ENCODE measurements at places on chromosomes 2 and 18.

- DNase-seq, result no peak
These were observed 285.1 kb downstream of the SLC4A3 start for GRCh38 chr2:219912491-219912921.

- DNase-seq, result no peak
These were observed 4.3 kb upstream of the MROH2A start for GRCh38 chr2:233773854-233774253.

DNA sequence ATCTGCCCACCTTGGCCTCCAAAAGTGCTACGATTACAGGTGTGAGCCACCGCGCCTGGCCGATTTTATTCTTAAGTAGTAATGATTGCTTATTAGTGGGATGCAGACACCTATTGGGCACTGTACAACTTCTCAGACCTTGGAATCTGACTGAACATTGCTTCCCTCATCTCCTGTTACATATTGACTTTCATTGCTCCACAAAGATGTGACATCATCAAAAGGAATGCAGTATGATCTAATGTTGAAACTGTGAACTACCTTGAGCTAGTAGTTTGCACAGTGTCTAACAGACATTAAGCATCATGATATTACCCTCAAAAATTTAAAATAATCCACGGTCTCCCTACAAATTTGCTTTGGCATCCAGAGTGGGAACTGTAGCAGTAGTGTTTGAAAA, 109.8 kb upstream of the SIX2 start:
- no peak for DNase-seq

DNA sequence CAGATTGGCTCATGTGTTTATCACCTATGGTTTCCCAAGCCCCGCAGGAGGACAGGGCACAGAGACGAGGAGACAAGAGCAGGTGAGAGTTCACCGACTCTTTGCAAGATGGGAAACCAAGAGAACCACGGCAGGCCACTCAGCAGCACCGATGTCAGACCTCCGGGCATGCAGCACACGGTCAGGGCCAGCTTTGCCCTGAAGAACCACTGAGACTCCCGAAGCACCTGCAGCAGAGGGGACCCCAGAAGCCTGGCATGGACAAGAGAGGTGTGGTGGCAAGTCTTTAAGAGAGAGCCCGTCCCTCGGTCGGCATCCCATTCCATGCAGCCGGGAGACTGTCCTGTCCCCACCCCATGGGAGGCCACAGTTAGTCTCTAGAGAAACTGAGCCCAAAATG, 36.6 kb upstream of the TAF1B start:
- no peak for DNase-seq

GRCh38 chr2:26088038-26088643, 54.3 kb downstream of the RAB10 start:
- no peak for DNase-seq

GRCh38 chr2:108925286-108925685, 63.7 kb downstream of the EDAR start:
- DNase-seq, result no peak

DNA sequence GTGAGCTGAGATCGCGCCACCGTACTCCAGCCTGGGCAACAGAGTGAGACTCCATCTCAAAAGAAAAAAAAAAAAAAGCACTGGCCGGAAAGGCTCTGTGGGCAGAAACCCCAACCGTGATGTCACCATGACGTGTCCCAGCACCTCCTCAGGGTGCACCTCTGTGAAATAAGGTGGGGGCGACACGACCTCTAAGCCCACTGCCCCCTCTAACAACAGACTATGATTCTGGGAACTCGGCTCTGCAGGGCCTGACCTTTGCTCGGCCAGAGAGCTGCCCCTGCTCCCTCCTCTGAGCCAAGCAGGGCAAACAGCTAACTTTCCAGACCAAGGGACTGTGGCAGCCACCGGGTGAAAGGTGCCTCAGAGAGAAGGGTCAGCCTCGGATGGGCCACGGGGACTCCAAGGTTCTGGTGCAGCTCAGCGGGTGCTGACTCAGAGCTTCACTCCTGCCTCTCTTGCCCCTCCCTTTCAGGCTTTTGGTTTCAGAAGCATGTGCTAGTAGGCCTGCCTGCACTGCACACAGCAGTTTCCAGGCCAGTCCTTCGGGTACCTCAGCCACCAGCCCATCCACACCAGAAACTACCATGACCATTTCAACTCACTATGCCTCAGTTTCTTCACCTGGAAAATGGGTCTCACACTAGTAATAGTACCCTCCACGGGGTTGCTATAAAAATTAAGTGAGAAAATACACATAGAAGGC, 8.0 kb downstream of the TMBIM1 start:
- no peak for DNase-seq

DNA sequence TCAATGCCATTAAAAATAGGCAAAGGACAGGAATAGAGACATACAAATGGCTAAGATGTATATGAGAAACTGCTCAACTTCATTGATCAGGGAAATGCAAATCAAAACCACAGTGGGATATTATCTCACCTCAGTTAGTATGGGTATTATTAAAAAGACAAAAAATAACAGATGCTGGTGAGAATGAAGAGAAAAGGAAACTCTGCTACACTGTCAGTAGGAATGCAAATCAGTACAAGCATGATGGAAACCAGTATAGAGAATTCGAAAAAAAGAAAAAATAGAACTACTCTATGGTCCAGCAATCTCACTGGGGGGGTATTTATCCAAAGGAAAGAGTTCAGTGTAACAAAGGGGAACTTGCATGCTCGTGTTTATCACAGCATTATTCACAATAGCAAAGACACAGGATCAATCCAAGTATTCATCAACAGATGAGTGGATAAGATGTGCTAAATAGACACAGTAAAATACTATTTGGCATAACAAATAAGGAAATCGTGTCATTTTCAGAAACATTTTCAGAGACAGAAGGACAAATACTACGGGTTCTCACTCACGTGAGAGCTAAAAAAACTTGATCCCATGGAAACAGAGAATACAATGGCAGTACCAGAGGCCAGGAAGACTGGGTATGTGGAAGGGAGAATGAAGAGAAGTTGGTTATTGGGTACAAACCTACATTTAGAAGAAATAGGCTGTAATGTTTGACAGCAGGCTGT, 60.6 kb downstream of the CCDC74A start:
- no peak for DNase-seq

- no peak for DNase-seq
These were observed 197.4 kb upstream of the SRD5A2 start for GRCh38 chr2:31778153-31778552.

- no peak for DNase-seq
These were observed 113.9 kb downstream of the MYO1B start for GRCh38 chr2:191359133-191359532.

DNA sequence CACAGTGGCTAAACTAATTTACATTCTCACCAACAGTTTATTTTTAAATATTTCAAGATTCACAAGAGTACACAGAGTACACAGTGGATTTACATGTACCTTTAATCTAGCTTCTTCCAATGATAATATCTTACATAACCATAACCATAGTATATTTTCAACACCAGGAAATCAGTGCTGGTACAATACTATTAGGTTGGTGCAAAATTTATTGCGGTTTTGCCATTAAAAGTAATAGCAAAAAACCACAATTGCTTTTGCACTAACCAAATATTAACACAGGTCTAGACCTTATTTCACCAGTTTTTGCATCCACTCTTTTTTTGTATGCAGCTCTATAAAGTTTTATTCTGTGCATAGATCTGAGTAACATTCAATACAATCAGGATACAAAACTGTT, 163.0 kb downstream of the SCG2 start:
- DNase-seq, result no peak

GRCh38 chr2:127424598-127425520, 6.6 kb downstream of the PROC start:
- DNase-seq, result no peak

GRCh38 chr2:112666761-112667122, 21.0 kb downstream of the SLC20A1 start:
- DNase-seq, result no peak

DNA sequence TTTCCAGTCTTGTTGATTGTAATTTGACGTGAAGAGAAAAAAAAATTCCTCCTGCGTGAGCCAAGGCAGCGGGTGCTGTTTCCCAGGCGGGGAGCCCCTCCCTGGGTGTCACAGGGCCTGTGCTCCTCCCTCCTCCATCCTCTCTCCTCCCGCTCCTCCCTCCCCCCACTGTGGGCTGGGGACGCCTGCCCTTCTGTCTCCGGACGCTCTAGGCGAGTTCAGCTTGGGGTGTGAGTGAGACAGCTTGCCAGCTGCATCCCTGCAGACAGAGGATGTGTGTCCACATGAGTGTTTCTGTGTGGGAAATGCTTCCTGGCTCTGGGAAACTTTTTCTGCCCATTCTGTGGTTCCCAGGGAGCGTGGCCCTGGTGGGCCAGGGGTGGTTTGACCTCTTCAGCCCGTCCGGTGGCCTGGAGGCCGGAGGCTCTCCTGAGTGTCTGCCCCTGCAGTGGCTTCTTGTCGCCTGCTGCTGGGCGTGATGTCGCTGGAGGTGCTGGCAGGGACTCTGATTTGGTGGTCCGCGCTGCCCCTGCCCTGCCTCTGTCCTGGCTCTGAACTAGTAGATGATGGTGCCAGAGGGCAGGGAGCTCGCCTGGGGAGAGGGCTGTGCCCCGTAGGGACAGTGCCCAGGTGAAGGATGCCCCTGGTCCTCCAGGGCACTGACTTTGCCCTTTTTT, 96.4 kb downstream of the USP40 start:
- no peak for DNase-seq
